NCI-H187 (cell line): ENCODE measurements at places on chromosomes 16 and 17.

DNA sequence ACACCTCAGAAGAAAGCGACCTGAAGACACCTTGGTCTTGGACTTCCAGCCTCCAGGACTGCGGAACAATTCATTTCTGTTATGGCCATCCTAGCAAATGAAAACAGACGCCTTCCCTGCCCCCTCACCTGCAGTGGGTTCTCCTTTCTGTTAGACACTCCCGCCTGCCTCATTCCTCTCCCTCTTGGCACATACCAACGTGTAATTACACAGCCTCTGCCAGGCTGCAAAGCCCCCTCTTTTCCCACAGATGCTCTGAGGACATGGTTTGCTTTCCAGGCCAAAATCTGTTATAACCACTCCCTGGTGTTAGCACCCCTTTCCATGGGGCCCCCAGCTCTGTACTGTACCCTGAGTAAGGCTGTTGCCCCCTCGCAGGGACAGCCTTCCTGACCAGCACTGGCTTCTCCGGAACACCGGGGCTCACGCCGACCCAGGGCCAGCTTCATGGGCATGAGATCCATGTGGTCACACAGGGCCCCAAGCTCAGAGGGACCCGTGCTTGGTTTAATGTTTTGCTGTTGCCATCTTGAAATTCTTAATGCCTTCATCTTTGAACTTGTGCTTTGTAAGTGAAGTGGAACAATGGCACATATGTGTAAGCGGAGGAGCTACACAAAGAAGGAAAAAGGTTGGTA is 64.1 kb downstream of the SDK2 start:
- no peak for DNase-seq

- no peak for DNase-seq
Measured at GRCh38 chr16:28538733-28539596, at the start of gene NUPR1. Gene NUPR1, minus strand, starts transcription at chr16:28538974. Its CDS starts 67 bp downstream, at chr16:28538907.

- DNase-seq, result no peak
Measured at GRCh38 chr16:84803146-84803545, 16.6 kb upstream of the CRISPLD2 start.

DNA sequence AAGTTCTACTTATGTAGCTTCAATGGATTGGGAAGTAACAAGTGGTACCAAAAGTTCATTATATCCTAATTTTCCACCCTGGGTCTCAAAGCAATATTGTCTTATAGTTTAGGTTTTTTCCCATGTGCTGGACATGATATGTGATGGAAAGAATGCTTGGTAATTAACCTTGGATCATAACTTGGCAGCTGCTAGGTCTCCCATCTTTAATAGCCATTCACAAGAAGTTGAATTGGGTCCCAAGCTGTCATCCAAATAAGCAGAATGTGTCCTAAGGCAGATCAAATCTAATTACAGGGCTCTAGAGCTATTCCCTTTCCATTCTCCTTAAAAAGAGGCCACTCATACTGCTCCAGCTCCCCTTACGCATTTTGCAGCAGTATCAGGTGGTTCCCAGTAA is 44.7 kb upstream of the KCNJ16 start:
- DNase-seq, result no peak

DNA sequence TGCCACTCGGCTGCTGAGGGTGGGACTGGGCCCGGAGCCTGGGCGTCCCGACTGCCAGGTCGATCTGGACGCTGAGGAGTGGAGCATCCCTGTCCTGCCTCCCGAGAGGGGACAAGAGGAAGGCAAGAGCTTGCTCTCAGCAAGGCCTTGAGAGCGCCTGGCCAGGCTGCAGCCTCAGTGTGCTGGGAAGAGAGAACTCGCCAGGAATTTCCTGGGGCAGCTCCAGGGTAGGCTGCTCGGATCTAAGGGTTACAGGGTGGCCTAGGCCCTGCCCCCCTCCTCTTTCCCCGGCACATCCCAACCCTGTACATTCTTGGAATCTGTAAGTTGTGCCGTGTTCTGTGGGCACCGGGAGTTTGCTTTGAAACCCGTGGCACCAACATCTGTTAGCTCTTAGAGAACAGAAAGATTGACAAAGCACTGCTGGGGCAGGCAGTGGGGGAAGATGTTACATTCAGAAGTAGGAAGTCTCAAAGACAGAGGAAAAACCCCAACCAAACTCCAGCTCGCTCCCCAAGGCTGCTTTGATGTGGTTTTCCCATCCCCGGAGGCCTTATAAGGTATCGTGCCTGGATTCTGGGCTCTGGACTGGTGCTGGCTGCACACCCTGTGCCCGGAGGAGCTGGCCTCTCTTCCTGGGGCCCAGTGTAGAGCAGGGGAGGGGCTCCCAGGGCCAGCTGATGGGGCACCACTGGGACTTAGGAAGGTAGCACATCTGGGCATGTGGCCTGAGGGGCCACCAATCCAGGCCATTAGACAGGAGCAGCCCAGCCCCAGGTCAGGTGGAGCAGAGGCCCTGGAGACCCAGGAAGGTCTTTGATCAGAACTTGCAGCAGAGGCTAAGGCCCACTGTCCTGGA is 55.2 kb downstream of the NKD1 start:
- DNase-seq, result no peak

GRCh38 chr16:35910409-35910808 is 2451.0 kb downstream of the TP53TG3F start:
- no peak for DNase-seq

DNA sequence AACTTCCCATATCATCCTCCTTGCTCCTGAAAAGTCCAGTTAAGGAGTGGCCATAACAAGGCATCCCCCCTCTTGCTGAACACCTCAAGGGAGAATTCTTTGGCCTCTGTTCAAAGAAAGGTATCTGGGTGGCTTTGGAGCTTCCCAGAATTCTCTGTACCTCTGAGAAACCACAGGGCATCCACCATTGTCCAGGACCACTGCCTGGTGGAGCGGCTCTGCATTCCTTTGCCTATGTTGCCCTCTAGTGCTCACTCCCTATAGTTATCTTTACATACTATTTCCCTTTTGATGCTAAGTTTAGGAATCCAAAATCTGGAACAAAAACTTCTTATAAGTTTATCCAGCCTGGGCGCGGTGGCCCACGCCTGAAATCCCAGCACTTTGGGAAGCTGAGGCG is 30.3 kb downstream of the CHD9NB start:
- no peak for DNase-seq

DNA sequence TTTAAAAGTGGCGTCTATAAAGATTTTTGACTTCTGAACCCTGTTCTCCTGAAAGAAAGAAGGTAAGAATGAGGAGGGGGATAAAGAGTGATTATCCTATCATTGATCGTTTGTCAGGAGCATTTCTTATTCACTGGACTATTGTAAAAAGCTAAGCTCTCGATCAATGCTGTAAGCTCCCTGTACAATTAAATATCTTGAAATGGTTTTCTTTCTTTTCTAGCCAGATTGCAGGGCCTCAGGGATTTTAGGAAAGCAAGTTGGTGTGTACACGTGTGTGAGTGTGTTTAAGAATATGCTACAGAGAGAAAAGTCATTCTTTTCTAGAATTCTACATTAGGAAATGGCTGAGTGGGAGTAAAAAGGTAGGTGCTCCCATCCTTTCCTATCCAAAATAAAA is 154.5 kb downstream of the AATF start:
- DNase-seq, result no peak

GRCh38 chr17:40361925-40362695 is 2.4 kb downstream of the GJD3 start:
- DNase-seq, result no peak

- no peak for DNase-seq
Measured at GRCh38 chr16:3458852-3459361, 15.4 kb downstream of the NAA60 start.

DNA sequence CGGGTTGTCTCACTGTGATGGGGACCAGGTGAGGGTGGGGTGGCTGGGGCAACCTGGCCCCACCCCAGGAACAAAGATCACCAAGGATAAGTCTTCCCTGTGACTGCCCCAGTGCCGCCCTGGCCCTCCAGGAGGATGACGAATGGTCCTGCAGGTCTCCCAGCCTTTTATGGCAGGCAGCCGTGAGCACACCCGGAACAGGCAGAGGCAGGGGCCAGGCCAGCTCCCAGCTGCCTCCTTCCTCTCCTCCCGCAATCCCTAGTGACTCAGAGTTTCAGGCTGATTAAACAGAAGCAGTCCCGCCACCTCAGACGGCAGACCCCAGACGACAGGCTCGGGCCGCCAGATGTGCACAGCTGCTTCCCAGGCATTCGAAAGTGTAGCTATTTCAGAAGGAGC is 13.3 kb downstream of the JUP start:
- DNase-seq, result no peak

DNA sequence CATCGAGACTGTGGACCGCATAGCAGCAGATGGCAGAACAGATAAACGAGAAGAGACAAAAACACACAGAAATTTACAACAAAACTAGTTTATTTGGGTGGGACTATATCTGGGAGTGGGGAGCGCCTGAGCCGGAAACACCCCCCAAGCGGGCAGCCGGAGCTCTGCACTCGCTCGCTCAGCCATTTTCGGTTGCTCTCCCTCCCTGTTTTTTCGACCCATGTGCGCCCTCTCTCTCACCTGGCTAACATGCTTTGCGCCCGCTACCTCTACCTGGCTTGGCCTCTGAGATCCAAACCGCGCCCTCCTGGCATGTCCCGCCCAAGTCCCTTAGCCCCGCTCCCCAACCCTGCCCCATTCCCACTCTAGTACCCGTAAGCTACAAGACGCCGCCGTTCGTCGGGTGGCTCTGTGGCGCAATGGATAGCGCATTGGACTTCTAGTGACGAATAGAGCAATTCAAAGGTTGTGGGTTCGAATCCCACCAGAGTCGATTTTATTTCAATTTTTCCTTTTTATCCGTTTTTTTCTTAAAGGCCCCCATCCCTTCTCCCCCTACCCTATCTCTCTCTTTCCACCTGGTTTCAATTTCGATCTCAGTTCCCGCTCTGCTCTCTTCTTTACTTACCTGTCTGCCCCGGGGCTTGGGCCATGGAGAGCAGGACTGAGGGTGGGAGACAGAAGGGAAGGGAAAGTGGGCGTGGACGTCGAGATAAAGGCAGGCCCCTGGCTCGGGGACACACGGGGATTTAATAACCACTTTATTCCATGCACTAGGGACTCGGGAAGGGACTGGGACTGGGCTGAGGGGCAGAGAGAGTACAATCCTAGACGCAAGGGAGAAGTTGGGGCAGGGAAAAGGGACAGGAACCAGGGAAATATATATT is 2.4 kb upstream of the ALOXE3 start:
- no peak for DNase-seq

GRCh38 chr17:74810699-74811485 is 34.7 kb upstream of the NAT9 start:
- no peak for DNase-seq

GRCh38 chr16:28876019-28876659 is 2.1 kb upstream of the ATP2A1 start:
- DNase-seq, result no peak

GRCh38 chr16:24844101-24845030 is 1.4 kb upstream of the SLC5A11 start:
- no peak for DNase-seq

GRCh38 chr16:6949240-6949639 is 383.4 kb upstream of the RBFOX1 start:
- DNase-seq, result no peak

DNA sequence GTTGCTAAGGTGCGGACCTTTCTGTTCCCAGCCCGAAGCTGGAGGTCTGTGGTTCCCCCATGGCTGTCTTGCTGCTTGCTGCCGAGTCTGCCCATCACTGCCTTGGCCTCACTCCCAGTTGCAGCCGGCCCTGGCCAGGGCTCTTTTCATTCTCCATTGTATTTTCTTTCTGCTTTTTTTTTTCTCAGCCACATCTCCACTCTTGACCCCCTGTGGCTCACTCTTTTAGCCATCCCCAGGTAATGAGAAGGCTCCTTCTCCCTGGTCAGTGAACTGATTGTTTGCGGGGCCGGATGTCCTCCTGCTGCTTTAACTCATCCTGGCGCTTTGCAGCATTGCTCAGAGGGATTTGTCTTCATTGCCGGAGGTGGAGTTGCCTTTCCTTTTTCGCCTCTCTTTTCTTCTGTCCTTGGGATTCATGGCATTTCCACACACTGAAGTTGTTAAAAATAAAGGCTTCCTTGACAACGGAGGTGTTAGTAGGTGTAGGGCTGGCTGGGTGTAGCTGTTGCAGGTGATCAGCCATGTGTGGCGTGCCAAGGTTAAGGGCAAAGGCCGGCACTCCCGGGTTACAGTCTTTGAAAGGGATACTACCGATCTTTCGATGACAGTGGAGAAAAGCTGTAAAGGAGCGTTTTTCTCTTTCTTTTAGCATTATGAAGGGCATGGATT is 34.1 kb downstream of the MAP2K6 start:
- no peak for DNase-seq

DNA sequence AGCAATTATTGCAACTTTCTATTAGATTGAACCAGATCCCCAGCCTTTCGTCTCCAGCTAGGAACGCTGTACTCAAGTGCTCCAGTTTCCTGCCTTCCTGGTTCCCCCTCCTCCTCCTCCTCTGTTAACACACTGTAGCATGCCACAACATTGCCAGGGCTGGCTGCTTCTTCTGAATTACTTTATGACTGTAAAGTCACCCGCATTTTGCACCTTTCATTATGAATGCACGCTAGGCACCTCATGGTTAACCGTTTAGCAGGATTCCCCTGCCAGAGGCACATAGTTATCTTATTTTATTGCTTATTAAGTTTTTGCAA is 4.5 kb downstream of the ZNF423 start:
- DNase-seq, result no peak

DNA sequence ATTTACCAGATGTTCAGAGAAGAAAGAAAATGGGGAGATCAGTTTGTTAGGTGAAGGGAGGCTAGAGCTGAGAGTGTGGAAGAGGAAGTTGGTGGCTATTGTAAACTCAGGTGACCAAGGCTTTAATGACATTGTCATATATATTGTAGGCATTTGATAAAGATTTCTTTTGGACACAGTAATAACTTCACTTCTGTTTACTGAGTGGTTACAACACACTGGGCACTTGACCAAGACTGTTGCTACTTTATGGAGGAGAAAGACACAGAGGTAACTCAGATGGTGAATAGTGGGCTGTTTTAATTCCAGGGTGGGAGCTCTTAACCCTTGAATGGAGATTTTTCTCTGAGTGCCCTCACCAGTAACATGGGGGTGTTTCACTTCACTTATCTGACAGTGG is 46.0 kb downstream of the TNRC6A start:
- DNase-seq, result no peak

- no peak for DNase-seq
Measured at GRCh38 chr17:29674281-29674680, 51.6 kb upstream of the CORO6 start.

- DNase-seq, result no peak
Measured at GRCh38 chr17:28887871-28888471, 9.6 kb downstream of the FLOT2 start.

DNA sequence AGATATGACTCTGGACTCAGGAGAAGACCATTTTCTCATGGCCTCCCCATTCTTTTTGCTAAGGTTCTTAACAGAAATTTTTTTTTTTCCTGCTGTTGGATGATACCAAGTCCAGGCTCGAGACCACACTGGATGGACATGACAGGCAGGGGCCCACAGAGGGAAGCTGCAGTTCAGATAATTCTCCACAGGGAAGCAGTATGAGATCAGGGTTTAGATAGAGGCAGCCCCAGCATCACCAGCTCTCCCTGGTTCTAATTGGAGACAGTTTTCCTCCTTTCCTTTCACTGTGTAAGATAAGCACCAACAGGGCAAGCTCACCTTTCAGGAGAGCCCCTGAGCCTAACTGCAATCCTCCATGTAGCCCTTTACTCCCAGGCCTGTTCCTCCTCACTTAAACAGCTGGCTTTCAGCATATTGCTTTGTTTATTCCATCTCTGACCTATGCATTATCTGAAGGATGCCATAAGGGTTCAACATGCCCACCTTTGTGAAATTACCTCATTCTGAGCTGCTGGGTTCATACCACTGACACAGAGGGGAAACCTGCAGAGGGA is 108.1 kb downstream of the SNX11 start:
- DNase-seq, result peak; percentile 45
